ENCODE measurements at places on chromosomes 5 and 9. TPM values are rescaled to one million over a fixed set of nuclear protein-coding genes. Genes with fewer than 3 reads are reported as not detected.
A peak's percentile ranks its signal among the peaks of the same experiment; 100 is the strongest.

DNA sequence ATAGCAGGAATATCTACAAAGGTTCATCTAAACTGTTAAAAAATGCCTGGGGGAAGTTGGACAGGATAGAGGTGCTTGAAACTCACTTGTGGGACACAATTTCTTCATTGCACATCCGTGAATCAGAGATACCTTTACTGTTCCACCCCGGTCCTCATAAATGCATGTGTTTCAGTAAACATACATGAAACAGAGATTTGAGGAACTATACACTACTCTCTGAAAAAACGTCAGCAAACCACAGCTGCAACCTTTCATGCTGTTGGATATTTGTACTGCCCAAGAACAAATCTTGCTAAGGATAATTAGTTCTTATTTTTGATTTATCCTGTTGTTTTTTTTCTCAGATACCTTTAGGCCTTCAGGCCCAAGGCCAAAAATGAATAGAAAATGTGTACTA, 337.3 kb downstream of the KDM4C start:
- no peak for DNase-seq

DNA sequence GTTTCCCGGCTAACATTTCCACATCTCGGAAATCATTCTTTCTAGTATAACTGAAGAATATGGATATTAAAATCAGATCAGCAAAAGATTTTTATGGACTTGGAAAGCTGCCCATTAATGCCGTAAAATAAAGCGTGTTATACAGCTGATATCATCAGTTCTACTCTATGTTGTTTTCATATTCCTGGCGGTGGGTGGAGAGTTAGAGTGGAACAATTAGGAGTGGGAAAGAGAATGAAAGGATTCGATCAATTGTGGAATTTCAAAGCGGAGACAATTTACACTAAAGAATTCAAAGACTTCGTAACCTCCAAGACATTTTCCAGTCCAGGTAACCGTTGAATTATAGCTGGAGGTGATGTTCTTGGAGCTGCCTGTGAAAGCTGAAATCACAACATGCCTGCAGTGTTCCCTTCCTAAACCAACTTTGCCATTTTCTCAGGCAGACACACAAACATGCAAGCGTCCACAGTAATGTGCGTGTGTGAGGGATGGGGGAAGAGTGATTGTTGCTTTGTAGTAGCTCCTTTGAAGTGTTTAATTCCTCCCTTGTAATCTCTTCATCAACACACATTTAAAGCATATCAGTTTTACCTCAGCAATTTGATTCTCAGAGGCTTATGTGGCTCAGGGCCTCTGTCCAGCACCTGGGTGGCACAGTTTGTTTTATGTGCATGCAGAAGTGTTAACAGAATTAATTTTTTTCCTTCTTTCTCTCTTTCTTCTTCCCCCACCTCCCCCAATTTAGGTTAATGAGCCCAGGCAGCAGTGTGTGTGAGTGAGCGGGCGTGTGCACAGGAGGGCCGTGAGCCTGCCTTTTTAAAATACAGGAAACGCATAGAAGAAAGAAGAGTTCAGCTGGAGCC, 544.1 kb downstream of the RAB3C start:
- DNase-seq: no peak

DNA sequence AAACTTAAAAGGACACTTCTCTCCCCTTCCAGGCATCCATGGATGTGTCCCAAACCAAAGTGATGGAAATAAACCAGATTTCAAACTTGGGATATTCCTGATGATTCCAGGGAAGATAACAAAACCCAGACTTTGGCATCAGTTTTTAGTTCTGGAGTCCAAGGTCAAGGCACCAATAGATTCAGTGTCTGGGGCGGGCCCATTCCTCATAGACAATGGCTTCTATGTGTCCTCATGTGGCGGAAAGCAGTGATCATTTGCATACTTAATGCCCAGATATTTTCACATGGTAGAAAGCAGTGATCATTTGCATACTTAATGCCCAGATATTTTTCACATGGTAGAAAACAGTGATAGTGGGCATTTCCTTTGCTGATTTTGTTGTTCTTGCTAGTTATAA, 151.4 kb upstream of the DAP start:
- no peak for DNase-seq

GRCh38 chr9:69181908-69182353, 7.9 kb downstream of the TJP2 start:
- DNase-seq: no peak

GRCh38 chr5:178564397-178564796, 25.8 kb downstream of the COL23A1 start:
- no peak for DNase-seq

Gene FNBP1
- total RNA-seq: 124 TPM

DNA sequence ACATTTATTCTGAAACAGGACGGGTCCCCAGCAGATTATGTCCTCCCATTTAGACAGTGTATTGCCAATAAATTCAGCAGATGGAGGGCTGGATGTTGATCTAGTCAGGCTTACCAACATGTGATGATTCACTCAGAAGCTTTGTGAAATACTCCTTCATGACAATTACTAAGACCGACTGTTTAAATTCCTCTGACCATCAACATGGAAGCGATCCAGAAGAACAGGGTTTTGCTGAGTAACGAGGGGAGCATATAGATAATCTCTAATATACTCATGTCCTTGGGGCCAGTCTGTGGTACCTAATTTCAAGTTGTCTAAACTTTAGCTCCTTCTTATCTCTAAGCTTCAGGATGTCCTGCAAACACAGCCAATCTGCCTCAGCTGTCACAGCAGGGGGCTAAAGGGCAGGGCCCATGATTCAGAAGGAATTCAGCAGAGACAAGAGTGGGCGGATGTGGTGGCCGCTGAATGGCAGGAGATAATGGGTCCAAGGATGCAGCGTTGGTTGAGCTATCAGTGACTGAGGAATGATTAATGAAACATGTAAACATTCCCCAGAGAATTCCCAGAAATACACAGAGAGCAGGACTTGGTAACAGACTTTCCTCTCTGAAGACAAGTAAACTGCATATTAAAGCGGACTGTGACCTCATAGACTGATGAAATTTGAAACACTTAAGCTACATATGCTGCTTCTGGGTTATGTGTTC, 109.4 kb downstream of the ANKRD55 start:
- no peak for DNase-seq

GRCh38 chr5:32589942-32590869, 4.8 kb downstream of the SUB1 start:
- DNase-seq: no peak

Gene TMEM215
- total RNA-seq: not detected

GRCh38 chr5:80048084-80048780, 13.1 kb downstream of the THBS4 start:
- no peak for DNase-seq

- no peak for DNase-seq
These were observed 45.6 kb upstream of the SPTLC1 start for GRCh38 chr9:92160786-92161185.

- no peak for DNase-seq
These were observed 212.4 kb downstream of the TMEM232 start for GRCh38 chr5:110514030-110514429.

DNA sequence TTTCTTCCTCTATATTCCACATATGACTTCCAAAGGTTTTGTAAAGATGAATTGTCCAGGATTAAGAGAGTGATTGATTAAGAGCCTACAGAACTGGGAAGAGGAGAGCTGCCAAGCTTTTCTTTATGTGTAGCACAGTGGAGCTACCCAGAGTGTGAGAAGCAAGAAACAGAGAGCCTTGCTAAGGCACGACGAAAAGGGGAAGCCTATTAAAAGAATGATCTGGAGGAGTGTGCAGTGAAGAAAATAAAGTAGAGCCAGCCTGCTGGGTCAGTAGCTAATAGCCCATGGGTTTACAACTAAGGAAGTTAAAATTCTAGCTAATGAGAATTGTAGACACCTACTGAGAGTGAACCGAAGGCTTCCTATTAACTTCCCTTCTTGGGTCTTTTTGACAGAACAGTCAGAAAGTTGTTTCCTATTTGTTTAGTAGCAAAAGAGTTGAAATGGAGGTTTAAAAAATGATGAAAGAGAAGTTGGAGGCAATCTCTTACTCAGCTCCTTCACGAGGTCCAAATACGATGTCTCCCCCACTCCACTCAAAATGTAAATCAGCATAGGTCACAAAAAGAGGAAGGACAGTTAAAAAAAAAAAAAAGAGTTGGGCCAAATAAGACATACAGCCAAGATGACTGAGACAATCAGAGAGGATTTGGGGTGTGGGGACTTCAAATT, 957 bp upstream of the PRR16 start:
- DNase-seq: no peak

- DNase-seq: no peak
These were observed 73.0 kb upstream of the SPOCK1 start for GRCh38 chr5:137572042-137572695.

Gene PCDHA12
- total RNA-seq: not detected

Gene NTNG2
- 11.5 TPM for total RNA-seq

DNA sequence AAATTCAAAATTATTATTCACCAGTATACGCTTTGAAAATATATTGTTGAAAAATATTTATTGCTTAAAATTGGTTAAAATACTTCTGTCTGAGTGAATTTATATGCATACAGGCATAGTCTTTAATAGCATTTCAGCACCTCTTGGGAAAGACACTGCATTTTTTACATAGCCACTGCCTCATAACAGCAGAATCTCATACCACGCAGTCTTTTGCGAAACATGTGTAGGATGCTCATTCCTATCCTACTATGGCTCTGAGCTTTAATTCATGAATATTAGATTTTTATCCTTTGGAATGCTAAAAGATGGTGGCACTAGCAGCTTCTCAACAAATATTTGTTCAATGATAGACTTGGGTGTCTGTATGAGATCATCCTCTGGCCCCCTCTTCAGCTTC, 94.0 kb upstream of the SH3GL2 start:
- no peak for DNase-seq

- DNase-seq: no peak
These were observed 275.9 kb downstream of the ACTL7B start for GRCh38 chr9:108579757-108580439.

DNA sequence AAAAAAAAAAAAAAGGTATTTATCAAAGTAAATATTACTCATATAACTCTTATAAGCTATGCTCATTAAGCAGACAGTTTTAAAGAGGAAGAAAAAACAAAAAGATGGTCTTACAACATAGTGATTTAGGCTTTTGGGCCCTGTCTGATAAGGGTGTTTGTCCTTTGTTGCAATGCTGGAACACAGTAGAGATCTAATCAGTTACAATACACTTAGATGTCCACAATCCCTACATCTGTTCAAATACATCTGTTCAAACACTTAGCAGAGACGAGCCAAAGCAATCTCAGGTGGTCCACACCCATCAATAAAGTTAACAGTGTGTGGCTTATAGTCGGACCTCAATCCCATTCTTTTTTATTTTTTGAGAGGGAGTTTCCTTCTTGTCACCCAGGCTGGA, 11.0 kb downstream of the PRXL2C start:
- DNase-seq: no peak

Gene SDHA
- 121 TPM for total RNA-seq

Gene TMC1
- not detected for total RNA-seq

Gene CYSRT1
- 0.29 TPM for total RNA-seq

GRCh38 chr5:172150514-172151425, 37.3 kb downstream of the STK10 start:
- DNase-seq: no peak

GRCh38 chr9:129617167-129617566, 3.7 kb downstream of the C9orf50 start:
- DNase-seq: no peak

Gene RANBP17
- 6.9 TPM for total RNA-seq

GRCh38 chr5:106940986-106941385, 729.8 kb downstream of the EFNA5 start:
- no peak for DNase-seq

GRCh38 chr5:135602882-135603721, 24.3 kb upstream of the CXCL14 start:
- no peak for DNase-seq

GRCh38 chr9:69325409-69326212, 596 bp downstream of the ENTREP1 start:
- no peak for DNase-seq

DNA sequence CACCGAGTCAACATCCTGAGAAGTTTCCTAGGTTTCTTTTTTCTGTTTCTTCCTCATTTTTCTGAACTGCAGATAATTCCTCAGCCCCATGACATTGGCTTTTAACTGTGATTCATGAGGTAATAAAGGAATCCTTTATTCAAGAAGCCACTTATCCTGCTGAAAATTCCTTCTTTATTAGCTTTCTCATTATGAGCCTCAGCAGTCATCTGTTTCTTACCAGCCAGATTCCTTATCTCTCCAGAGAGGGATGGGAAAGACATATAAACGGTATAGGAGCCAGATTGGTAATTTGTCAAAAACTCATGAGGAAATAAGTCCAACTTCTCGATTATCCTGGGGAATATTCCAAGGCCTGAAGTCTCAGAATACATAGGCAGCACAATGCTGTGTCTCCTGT, 465.4 kb downstream of the ICE1 start:
- no peak for DNase-seq

DNA sequence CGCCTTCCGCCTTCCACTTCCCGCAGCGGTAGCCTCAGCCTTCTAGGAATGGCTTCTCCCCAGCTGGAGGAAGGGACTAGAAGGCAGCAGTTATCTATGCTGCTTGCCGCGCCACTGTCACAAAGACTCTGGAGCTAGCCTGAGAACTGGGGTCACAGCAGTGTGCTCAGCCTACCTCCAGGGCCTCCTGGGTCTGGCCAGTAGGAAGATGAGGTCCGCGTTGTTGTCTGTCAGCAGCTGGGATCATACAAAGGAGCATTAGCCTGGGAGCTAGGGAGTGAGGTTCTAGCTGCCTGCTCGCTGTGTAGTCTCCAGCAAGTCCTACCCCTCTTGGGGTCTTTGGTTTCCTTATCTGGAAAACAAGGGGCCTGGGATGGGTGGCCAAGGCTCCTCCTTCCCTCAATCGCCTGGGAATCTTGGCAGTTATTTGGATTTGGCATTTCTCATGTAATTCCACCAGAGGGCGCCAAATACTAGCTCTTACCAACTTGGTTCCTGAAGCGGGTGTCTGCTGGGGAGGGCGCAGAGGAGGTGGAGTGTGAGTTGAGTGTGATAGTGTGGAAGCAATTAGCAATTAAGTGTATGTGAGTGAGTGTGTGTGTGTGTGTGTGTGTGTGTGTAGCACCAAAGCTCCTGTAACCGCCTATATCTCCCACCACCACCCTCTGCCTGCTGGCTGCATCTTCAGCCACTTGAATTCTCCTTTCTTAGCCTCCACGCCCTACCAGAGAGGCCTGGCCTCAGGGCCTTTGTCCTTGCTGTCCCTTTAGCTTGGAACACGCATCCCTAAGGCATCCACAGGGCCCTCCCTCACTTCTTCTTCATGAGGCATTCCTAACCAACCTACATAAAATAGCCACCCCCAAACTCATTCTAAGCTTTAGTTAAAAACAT, 97.1 kb downstream of the ENTREP1 start:
- no peak for DNase-seq

GRCh38 chr9:84759300-84759750, 89.8 kb downstream of the NTRK2 start:
- no peak for DNase-seq

DNA sequence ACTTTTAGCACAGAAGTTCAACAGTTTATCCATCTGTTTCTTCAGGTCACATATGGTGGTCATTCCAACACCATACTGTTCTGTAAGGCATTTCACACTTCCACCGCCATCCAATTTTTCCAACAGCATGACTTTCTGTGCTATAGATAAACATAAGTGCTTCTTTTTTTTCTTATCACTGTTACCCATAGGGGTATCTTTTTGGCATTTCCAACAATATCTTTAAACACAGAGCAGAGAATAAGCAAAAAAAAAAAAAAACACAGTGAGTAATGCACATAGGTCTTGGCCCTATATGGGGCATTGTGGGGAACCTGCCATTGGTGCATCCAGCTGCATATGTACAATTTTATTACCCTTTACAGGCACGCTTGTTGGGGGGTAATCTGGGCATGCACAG, 12.2 kb upstream of the ZNF367 start:
- DNase-seq: no peak

GRCh38 chr5:139668064-139668880, 20.1 kb downstream of the CXXC5 start:
- peak; percentile 82 for DNase-seq

- no peak for DNase-seq
These were observed 15.7 kb downstream of the MTRR start for GRCh38 chr5:7884491-7885267.
